NCI-H2081 treated with DMSO at 0.1 percent for 48 hours (cell line): ENCODE measurements at places on chromosomes 13 and 19.

- no peak for DNase-seq
These were observed 137.3 kb upstream of the FNDC3A start for GRCh38 chr13:48838193-48838973.

GRCh38 chr19:7706188-7706954, 4.4 kb upstream of the FCER2 start:
- DNase-seq, result no peak

- no peak for DNase-seq
These were observed 245.2 kb downstream of the TBC1D4 start for GRCh38 chr13:75236774-75237173.

GRCh38 chr13:84445776-84446175, 563.5 kb upstream of the SLITRK1 start:
- DNase-seq, result no peak
